ENCODE measurements at places on chromosomes 7 and 10.

DNA sequence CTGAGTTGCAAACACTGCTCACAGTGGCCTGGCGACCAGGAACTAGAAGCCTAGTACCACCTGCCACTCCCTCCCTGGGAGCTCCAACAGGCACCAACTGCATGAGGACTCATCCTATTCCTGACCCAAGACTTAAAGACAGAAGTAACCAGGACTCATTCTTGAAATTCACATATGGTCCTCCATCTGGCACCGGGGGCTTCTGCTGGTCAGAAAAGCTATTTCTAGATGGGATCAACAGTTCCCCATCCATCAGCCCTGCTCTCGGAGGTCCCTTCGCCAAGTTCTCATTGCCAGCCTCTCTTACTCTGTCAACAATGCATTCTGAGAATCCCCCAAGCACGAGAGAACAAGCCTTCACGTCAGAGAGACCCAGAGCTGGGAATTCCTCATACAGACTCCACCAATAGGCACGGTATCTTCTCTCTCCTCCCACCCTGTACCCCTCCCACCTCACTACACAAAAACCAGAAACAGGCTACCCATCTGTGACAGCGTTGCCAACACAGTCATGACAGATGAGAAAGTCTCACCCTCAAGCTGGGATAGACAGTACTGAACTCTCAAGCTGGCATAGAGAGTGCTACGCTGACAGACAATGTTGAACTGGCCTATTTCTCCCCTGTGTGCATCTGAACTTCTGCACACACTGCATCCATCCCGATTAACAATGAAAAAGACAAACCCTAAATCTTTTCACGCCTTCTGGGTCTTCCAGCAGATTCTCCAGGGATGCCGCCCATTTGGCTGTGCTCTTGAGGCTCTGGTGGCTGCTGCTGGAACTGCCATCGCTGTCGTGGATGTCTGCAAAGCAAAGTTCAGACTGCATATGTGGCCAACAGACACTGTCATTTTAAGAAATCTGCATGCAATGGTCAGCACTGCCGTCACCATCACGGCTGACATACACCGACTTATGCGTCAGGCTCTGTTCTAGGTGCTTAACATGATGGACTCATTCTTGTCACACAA is 15.6 kb downstream of the RGS10 start:
- no peak for DNase-seq

- DNase-seq, result no peak
Measured at GRCh38 chr10:30865141-30865926, 166.3 kb downstream of the ZNF438 start.

- peak; percentile 77 for DNase-seq
Measured at GRCh38 chr10:106573106-106573505, 591.4 kb downstream of the SORCS1 start.

DNA sequence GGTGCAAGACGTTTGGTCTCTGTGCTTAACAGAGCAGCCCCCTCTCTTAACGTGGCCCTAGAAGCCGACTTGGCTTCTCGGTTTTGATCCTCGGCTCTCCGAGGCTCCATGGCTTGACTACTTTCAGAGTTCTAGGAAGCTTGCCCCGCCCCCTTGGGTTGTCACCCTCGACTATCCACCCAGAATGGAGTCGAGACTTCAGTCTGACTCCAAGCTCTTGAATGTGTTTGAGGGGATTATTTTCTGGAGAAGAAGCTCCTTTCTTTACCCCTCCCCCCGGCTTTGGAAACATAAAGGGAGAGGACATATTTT is 448 bp downstream of the SEC24C start:
- peak; percentile 67 for DNase-seq

DNA sequence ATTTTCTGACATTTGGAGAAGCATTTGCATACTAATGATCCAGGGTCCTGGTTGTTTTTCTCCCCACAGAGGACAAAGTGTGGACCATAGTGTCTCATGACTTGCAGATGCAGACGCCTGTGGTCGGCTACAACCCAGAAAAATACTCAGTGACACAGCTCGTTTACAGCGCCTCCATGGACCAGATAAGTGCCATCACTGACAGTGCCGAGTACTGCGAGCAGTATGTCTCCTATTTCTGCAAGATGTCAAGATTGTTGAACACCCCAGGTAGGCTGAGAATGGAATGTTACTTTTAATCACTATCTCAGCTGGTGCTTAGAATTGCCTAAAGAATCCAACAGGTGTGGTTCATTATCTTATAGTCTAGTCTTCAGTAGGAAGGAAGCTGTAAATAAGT is 951.5 kb upstream of the C7orf33 start:
- no peak for DNase-seq
